ENCODE measurements at places on chromosomes 1 and 21.

- no peak for DNase-seq
These were observed 33.0 kb downstream of the CACHD1 start for GRCh38 chr1:64502931-64503330.

DNA sequence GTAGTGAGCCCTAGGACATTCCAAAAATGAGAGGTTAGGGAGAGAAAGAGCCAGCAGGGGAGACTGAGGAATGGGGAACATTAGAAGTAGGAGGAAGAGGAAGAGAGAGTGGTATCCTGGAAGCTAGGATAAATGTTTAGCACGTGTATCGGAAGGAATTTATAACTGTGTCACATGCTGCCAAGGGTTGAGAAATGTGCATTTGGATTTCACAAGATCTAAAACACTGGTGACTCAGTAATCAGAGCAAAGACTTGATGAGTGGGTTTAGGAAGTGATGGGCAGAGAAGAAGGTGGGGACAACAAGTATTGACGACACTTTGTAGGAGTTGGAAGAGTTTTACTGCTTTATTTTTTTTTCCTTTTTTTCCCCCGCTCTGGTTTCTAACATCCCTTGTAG lies 193.9 kb downstream of the FMN2 start:
- DNase-seq, result no peak

DNA sequence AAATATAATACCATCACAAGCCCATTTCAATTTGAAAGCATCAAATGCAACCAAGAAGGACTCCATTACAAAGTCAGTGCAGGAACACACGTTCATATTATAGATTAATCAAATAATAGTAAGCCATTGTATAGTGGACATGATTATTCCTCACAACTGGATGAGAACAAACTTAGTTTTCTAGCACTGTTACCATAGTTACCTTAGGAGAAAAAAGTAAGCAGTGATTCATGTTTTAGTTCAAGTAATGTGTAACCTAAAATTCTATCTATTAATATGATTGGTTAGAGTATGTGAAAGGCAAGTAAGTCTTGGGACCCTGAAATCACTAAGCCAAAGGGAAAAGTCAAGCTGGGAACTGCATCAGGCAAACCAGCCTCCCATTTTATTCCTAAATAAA lies 15.2 kb downstream of the SSX2IP start:
- no peak for DNase-seq

DNA sequence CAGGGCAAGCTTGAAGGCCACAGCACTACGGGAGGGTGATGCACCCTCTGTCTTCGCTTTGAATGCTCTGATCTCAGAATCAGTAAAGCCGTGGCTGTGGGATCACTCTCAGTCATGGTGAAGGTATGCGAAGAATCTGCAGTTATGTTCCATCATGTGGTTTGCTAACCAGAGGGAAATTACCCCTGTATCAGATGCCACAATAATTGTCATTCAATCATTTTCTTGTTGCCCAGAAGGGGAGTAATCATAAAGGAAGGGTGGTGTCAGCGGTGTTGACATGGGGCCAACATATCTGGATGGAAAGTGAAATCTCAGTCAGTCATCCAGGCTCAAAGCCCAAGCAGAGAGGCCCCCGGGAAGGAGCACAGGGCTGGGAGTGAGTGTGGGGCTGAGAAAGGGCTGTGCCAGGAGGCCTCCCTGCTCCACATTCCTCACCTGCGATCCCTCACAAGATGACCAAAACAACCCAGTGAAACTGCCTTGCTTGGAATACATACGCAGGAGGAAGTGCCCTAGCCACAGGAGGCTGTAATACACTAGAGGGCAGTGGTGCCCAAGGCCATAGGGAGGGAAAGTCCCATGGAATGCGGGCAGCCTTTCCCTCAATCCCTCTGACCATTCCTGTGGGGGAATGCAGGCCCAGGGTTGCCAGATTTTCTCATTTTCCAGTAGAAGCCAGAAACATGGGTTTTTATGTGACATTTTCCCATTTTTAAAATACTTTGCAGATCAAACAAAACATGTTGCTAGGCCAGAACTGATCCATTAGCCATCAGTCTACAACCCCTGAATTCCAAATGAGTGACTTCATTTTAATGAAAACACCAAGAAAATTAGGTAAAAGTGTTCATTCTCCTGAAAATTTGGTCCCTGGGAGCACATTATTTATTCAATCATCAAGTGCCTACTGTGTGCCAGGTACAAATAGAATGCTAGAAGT lies 95.7 kb upstream of the VANGL1 start:
- peak; percentile 28 for DNase-seq

- no peak for DNase-seq
These were observed 19.0 kb downstream of the MORC3 start for GRCh38 chr21:36338975-36339374.

DNA sequence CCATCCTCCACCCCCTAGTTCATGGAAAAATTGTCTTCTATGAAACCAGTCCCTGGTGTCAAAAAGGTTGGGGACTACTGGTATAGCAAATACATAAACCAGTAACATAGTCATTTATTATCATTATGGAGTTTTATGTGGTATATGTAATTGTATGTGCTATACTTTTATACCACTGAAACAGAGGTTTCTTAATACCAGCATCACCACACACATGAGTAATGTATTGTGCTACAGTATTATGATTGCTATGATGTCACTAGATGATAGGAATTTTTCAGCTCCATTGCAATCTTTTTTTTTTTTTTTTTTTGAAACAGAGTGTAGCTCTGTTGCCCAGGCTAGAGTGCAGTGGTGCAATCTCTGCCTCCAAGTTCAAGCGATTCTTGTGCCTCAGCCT lies 5.7 kb upstream of the PAXBP1 start:
- no peak for DNase-seq

- DNase-seq, result peak; percentile 43
These were observed 11.8 kb upstream of the RPL5 start for GRCh38 chr1:92820024-92820423.

- DNase-seq, result no peak
These were observed 149.1 kb downstream of the OLFM3 start for GRCh38 chr1:101847626-101848025.

DNA sequence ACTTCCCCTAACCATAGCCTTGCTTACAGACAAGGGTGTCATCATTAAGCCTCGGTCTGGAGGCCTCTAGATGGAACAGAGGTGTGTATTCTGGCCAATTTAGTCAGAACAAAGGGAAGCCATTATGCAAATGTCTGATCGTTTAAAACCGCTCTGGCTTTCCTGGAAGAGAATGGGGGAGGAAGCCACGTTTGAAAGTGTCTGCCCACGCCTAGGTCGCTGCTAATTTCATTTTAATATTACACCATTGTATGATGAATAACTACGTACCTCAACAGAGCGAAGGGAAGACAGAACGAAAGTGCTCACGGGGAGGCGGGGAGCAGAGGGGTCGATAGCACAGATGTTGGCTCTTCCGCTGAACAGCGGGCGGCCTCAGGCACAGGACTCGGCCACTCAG lies 41.1 kb upstream of the CSF3R start:
- DNase-seq, result no peak

DNA sequence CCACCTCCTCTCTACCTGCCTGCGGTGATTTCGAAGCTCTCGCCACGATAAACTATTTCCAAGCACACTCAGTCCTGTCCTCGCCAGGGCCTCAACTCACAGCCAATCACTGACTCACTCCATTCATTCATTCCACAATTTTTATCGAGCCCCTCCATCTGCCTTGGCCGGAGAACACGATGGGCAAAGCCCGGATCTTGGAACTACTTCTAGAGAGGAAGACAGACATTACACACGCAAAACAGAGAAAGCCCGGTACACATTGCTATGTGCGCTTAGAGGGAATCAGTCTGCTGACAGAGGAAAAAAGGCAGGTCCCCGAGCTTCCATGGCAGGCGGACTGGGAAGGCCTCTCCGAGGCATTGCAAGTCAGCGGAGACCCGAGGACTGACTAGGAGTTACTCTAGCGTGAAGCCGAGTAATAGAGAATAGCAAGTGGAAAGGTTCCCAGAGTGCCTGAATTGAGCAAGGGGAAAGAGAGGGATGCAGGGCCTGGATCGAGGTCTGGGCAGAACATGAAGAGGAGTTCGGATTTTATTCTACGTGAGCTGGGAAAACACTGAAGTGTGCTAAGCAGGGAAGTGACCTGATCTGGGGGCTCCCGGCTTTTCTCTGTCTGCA lies 54.2 kb upstream of the DNAJC6 start:
- peak; percentile 47 for DNase-seq

GRCh38 chr1:60763741-60764140 lies 318.6 kb upstream of the NFIA start:
- no peak for DNase-seq

DNA sequence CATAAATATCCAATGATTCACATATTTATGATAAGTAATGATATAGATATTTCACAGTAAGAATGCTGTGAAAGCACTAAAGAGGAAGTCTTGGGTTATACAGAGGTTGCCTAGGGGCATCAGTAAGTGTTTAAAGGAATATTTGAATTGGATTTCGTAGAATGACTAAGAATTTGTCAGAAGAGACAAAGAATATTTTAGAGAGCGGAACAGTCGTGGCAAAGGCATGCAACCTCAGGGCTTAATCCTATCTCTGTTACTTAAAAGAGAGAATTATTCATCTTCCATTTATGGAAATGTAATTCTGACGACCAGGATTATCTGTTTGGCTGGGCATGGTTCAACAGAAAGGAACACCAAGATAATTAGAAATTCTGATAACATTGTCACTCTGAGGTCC lies 171.9 kb upstream of the NR5A2 start:
- no peak for DNase-seq

DNA sequence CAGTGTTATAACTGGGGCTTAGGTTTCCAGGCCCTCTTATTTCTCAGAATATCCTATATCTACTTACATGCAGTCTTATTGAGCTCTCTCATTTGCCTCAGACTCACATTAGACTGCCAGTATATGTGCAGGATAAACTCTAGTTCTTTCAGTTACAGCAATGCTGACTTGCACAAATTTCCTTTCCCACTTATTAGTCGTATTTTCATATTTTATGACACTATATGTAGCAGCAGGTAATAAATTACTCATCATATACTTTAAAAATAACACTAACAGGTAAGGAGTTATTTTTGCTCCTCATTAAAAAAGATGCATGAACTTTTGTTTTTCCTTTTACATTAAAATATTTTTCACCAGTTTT lies 65.7 kb downstream of the GADD45A start:
- no peak for DNase-seq

GRCh38 chr1:24300971-24301784 lies 18.0 kb upstream of the GRHL3 start:
- no peak for DNase-seq

GRCh38 chr21:46477765-46478164 lies 19.1 kb downstream of the DIP2A start:
- no peak for DNase-seq

DNA sequence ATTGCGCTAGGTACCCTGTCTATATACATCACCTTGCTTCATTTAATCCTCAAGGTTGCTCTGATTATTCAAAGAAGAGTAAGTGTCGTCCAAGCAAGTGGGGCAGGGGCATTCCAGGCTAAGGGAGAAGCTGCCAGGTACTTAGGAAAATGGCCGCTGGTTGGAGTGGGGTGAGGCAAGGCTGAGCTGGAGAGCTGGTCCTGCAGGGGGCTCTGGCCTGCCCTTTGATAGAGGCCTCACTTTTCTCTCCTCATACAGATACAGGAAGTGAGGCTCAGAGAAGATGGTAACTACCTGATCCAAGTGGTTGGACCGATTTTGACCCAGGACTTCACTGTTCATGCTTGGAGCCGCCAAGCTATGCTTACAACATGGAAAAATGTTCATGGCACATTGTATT lies 86.9 kb upstream of the ZBTB40 start:
- peak; percentile 33 for DNase-seq

- no peak for DNase-seq
These were observed 405.5 kb downstream of the MATN1 start for GRCh38 chr1:30317921-30318320.

- DNase-seq, result no peak
These were observed 648.4 kb downstream of the PTPRC start for GRCh38 chr1:199287206-199287605.

- DNase-seq, result no peak
These were observed 1293.4 kb upstream of the NCAM2 start for GRCh38 chr21:19704832-19705231.

DNA sequence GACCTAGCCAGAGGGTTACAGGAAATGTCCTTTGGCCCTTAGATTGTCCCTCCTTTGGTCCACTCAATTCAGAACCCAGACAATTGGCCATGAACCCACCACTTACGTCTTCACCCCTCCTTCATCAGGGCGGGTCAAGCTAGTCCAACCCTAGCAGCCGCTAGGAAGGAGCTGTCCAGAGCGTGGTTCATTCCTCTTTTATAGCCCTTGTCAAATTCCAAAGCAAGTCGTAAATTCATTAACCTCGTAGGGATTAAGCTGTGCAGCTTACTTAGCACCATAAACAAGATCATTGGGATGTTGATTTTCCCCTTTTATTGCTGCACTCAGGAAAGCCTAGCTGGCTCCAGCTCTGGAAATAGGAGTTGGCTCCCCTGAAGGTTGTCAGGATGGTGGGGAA lies 90.1 kb downstream of the TMEM53 start:
- DNase-seq, result no peak

DNA sequence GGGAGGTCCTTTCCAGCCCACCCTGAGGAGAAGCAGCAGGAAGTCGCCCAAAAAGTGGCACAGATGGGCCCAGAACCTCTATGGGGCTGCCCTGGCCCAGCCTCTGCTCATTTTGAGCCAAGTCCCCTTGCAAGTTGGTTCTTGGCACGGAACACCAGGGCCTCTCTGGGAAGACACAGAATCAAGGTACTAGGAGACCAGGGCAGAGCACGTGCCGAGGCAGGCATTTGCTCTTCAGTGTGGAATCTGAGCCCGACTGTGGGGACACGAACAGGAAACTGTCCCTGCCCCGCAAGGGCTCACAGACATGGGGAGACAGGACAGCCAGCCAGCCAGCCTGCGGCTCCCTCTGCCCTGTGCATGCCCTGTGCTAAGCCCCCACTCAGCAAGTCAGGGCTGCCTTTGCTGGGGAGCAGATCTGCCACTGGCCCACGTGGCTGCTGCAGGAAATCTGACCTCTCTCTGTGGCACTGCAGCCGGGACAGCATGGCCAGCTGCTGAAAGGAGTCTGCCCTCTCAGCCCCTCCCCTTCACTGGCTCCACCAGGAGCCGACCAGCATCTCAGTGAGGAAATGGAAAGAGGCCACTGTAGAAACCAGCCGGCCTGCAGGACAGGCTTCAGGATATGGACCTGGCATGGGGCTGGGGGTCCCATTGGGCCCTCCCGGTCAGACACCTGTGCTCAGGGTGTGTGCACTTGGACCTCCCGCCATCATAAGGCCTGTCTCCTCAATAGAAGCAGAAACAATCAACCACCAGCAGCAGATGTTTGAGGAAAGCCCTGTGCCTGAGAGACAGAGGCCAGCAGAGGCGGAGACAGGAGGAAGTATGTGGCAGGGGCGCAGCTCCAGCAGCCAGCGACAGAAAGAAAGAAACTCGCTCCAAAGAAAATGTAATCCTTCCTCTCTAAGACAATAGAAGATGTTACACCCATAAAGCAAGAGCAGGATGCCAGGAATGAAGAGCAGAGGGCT lies 3.7 kb downstream of the ARHGEF16 start:
- DNase-seq, result no peak

All from K562 (cell line).